ENCODE measurements at places on chromosomes 12 and 14. TPM values are rescaled to one million over a fixed set of nuclear protein-coding genes. Genes with fewer than 3 reads are reported as not detected.

Gene CLEC4C
- not detected for total RNA-seq

DNA sequence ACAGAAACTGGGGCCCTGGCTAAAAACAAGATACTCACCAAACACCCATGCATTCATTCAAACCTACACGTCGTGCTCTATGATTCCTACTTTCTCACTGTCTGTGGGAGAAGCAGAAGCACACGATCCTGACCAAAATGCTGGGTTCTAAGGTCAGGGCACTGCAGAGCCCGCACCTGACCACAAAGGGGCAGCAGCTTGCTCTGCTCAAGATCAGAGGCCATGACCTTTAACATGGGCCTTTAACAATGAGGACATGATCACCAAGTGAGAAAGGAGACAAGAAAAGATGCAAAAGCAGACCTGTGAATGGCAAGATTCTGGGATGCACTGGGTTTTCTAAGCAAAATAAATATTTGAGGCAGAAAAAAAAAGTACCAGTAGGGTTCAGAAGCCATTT lies 40.1 kb upstream of the VPS33A start:
- DNase-seq = no peak

- DNase-seq = peak; percentile 62
Measured at GRCh38 chr14:81269100-81269978, 48.6 kb upstream of the GTF2A1 start.

Gene RASAL1
- not detected for total RNA-seq

DNA sequence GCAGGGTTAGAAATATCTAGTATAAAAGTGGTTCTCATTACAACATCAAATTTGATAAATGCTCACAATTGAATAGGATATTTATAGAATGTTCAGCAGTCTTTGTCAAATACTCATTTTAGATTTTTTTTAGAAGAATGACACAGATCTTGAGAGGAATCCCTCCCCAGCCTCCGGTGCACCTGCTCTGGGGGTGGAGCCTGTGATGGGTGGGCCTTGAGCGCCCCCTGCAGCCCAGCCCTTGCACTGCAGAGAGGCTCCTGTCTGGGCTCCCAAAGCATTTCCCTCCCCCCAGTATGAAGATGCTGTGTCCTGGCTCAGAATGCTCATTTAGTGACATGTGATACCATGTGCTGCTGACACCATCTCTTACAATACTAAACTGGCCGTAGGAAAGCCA lies 792.3 kb downstream of the TMEM121 start:
- no peak for DNase-seq

GRCh38 chr12:38138225-38139221 lies 178.1 kb upstream of the ALG10B start:
- peak; percentile 79 for DNase-seq

DNA sequence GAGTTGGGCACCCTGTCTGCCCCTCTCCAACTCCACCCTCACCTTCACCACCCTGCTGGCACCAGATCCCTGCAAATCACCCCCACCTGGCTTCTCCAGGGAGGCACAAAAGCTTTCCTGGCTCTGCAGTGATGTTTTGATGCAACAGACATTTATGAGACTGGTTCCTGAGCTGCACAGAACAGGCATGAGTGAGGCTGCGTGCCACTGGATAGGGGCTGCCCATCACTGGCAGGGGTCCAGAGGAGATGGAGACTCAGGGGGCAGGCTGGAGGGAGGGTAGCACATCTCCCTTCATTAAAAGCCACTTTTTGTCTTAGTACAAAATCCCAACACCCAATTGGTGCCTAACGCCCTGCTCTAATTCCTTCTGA lies 17.3 kb upstream of the ZDHHC22 start:
- no peak for DNase-seq

DNA sequence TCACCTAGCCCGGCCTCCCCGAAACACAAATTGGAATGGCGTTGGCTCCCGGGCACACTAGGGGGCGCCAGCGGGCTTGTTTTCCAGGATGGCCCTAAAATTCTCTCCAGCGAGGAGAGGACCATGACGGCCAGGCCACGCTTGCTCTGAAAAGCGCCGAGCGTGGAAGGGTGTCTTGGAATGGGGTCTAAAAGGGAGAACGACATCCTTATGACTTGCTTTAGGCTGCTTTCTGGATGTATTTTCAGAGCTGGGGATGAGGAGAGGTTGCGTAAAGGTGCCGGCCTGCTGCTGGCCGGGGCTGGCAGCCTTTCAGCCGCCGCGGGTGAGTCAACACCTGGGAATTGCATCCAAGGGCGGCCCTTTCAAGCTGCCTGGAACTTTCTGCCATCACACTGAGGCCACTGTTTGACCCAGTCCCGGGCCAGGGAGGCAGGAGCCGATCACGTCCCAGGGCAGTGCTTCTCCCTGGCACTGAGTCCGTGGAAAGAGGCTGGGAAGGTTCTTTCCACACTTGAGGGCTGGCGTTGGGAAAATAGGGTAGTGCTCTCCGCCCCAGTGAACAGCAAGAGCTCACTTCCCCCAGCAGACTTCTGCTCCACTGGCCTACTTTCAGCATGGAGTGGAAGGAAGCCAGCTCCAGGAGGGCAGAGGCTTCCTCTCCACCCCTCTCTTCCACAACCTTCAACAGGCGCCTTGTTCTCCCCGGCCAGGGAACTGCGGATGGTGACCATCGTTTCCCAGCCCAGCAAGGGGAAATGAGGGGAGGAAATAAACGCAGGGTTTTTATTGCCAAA lies 216.2 kb downstream of the TTC8 start:
- peak; percentile 72 for DNase-seq

Gene HCAR3
- not detected for total RNA-seq

GRCh38 chr12:13273850-13274249 lies 77.3 kb downstream of the EMP1 start:
- DNase-seq = no peak

Gene SLC11A2
- total RNA-seq = 51.6 TPM

Gene SERPINA5
- not detected for total RNA-seq

DNA sequence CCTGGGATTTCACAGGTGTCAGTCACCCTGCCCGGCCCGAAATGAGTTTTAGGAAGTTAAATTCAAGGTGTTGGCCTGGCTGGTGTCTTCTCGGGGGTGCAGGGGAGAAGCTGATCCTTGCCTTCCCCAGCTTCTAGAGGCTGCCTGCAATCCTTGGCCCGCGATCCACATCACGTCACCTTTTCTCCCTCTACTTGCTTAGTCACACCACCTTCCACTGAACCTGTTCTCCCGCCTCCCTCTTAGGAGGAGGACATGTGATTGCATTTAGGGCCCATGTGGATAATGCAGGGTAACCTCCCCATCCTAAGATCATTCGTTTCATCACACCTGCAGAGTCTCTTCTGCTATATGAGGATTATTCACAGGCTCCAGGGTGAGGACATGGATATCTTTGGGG lies 25.4 kb upstream of the ATXN2 start:
- DNase-seq = no peak

Gene FGF23
- total RNA-seq = not detected

DNA sequence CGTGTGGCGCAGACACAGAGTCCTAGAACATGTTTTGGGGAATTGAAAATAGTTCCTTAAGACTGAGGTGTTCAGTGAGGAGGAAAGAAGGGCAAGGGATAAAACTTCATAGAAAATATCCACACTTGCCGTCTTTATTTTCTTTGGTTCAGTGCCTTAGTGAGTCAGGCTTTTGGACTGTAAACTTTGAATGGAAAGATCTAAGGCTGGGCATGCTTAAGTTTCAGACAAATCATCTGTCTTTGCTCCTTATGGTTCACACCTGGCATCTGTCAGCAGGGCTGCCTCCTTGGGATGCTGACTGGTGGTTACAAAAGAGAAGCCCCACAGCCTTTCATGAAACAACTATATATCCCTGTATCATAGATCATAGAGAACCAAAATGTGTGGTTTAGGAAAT lies 136.3 kb upstream of the PRICKLE1 start:
- DNase-seq = peak; percentile 70

Gene SRGAP1
- 3.3 TPM for total RNA-seq

DNA sequence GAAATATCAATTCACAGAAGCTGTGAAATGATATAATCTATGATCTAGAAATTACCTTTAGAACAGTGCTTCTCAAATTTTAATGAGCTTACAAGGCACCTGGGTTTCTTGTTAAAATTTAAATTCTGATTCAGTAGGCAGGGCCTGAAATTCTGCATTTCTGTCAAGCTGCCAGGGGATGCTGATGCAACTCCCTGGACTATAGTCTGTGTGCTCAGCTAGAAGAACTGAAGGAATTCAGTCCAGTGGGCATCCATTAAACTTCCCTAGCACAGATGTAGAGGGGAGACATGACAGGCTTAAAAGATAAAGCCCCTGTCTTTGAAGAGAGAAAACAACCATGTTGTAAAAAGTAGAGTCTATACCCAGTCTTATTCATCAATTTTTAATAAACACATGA lies 441.8 kb downstream of the TMTC2 start:
- no peak for DNase-seq

- no peak for DNase-seq
Measured at GRCh38 chr12:132415327-132416120, 74.4 kb upstream of the FBRSL1 start.

GRCh38 chr12:14777271-14777670 lies 26.0 kb downstream of the WBP11 start:
- DNase-seq = no peak

Gene MYF6
- total RNA-seq = not detected

DNA sequence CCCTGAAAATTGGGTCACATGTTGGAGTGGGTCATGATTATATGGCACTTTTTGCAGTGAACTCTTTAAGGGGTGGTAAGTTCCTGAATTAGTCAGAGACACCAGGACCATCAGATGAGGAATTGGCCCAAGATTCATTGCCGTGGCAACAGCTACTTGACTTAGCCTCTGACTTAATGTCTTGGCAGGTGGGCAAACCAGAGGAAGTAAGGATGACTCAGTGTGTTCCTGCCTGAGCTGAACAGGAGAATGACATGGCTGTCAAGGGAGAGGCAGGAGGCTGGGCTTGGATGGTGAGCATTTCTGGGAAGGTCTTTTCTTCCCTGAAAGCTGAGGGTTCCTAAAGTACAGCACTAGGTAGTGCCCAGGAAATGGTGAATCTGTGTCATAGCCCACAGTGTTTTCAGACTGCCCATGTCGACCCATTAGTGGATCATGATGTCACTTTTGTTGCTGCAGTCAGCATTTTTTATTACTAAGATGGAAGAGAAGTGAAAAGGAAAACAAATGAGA lies 170.1 kb upstream of the PWP1 start:
- peak; percentile 96 for DNase-seq

- DNase-seq = no peak
Measured at GRCh38 chr12:109388167-109388563, 40.5 kb downstream of the MYO1H start.

- no peak for DNase-seq
Measured at GRCh38 chr14:83744891-83745290, 1785.1 kb upstream of the FLRT2 start.

Gene HOXC4
- total RNA-seq = not detected

DNA sequence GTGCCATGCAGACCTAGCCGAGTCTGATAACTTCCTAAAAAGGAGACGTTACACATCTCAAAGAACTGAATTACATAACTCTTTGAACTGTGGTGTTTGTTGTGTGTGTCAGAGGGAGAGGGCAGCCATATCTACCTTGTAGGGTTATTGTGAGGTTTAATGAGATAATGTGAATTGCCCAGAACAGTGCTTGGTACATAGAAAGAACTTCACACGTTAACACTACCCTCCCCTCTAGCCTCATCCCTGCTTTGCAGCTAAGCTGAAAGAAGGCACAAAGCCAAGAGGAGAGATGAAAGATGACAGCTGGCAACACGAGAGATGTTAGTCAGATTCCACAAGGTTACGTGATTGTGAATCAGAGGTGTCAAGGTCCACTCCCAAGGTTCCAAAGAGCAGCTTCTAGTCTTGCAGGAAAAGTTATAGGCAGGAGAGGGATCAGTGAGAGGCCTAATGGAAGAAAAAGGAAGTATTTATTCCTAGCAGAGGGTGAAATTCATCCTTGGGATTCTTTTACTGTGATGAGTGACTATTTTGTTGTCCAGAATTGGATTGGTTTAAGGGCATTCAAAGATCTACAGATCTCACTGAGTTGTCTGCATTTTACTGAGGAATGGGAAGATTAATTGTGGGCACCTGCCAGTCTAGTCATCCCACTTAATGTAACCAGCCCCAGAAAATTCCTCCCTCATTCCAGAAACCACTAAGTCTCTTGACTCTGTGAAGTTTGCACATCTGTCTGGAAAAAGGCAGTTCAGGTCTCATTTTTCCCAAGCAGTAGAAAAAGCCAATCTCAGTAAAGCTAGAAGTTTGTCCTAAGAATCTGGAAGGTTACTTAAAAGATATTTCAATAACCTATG lies 25.9 kb upstream of the WNK1 start:
- peak; percentile 58 for DNase-seq

Gene MYO1H
- total RNA-seq = not detected

DNA sequence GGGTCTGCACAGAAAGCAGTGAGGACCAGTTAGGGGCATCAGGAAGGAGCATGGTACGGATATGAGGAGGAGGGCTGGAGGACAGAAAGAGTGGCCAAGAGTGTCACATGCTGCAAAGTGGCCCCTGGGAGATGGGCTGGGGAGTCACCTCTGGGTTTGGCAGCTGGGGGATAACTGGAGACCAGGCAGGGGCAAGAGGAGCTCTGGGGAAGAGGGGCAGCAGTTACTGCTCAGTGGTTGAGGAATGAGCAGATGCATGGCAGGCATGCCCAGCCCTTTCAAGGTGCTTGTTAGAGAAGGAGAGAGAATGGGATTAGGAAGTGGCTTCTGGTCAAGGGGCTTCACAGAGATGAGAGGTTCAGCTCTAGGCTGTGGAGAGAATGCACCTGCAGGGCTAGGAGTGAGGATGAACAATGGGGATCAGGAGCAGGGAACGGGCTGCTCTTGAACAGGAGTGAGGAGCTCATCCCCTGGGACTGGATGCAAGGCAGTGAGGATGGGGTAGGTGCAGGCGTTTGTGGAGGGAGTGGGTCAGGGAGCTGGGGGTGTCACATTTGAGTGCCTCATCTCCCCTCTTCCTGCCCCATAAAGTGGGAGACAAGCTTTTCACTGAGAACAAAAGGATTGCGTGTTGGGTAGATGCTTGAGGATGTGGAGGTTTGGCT lies 127.5 kb downstream of the PAPOLA start:
- no peak for DNase-seq

DNA sequence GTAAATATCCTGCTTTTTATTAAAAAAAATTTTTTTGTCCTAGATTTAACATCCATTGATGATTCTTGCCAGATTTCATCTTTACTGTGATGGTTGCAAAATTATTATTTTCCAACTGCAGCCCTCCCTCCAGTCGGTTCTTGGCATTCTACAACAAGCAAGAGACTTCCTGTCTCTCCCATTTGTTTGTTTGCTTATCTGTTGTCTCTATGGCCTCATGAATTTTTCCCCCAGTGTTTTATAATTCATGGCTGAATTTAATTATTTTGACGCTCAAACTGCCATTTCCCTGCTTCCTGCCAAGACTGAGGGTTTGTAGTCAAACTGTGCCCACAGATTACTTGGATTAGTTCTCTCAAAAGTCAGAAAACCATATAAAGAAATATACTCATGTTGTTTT lies 25.9 kb downstream of the CGRRF1 start:
- no peak for DNase-seq

Gene PPP4R3A
- total RNA-seq = 48.7 TPM

GRCh38 chr12:110270125-110270962 lies 10.7 kb upstream of the ATP2A2 start:
- DNase-seq = peak; percentile 32

Gene C12orf42
- total RNA-seq = not detected
